ENCODE measurements at places on chromosomes 6 and 20.

- DNase-seq, result no peak
Measured at GRCh38 chr6:127459231-127459641, at the start of gene KIAA0408. TSS of gene KIAA0408 (minus strand) at chr6:127459389. CDS start at chr6:127453981, 5,408 bp downstream.

DNA sequence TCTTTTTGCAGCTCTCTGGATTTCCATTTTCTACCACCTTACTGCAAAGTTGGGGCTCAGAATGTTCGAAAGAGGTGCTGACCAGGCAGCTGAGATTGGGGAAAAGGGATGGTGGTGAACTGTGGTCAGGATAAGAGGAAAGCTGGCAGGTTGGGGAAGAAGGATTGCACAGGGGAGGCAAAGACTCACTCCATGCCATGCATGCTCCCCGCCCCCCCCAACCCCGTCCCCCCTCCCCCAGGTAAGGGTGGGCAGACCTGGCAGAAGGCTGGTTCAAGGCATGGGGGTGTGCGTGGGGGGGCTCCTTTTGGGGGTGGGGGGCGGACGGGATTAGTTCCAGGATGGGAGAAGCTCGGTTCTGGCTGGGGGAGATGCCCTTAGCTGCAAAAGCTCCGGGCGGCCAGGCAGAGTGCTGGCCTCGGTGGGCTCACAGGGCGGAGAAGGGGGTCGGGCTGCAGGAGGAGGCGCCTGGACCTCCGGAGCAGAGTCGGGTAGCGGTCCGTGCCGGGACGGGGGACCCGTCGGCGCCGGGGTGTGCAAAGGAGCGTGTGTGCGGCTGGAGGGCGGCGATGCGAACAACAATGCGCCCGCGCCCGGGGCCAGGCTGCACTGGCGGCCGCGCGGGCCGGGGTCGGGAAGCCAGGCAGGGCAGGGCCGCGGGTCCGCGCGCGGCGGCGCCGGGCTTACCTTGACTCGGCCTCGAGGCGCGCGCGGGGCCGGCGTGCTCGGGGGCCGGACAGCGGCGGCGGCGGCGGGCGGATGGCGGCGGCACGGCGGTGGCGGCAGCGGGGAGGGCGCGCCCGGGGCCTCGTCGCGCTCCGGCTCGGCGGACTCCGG is 880 bp downstream of the ADNP start:
- DNase-seq, result no peak

- DNase-seq, result no peak
Measured at GRCh38 chr6:124055963-124056362, 252.3 kb downstream of the NKAIN2 start.

- no peak for DNase-seq
Measured at GRCh38 chr20:36562724-36563123, 10.7 kb upstream of the TGIF2 start.

DNA sequence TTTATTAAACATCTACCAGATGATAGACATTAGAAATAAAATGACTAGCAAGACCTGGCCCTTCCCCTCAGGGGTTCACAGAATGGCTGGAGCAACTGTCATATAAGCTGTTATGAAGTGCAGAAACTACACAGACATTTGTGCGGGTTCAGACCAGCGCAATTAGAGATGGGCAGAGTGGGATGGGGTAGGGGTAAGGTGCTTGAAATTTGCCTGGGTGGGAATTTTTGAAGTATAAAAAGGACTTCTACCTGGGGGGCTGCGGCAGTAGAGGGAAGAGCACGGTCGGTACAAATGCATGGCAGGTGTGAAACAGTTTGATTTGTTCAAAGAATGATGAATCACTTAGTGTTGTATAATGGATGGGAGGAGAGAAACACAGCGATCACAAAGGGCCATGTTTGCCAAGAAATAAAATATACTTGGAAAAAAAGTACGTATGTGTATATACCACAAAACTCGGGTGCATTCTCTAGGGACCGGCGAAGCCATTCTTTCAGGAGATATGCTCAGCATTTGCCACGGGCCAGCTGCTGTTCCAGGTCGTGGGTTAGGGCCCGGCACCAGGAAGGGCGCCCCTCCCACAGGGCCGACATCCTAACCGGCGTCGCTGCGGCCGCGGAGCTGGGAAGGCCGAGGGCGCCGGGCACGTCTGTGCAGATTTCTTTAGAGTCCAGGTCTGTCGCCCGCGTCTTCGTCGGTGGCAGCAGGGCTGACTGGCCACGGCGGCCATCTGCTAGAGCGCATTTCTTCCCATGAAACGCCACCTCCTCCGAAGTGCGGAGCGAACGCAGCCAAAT is 809 bp upstream of the NOL7 start:
- no peak for DNase-seq

- no peak for DNase-seq
Measured at GRCh38 chr6:54921891-54922290, 75.3 kb downstream of the FAM83B start.

DNA sequence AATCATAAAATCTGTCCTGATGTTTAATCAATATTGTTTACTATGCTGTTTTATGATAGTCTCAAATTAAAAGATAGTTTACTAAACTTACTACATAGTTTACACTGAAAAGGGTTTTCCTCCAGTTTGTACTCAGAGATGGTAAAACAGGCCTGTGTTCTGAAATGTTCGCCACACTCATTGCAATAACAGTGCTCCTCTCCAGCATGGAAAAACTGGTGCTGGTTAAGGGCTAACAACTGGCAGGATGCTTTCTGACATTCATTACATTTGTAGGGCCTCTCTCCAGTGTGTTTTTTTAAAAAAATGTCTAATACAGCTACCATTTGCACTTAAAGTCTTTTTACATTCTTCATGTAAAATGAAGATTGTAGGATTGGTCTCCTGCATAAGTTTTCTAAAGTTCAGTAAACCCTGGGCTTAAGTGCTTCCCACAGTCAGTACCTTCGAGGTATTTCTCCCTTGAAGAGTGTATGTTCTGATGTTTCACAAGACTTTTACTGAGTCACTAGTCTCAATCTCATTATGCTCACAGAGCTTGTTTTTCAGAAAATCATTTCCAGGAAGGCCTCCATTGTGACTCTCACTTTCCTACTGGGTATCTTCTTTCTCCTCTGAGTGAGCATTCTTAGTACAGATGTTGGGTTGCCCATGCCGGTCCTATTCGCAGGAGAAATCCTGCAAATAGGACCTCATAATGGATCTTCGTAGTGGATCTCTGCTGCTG is 8.7 kb upstream of the ZSCAN12 start:
- no peak for DNase-seq

- no peak for DNase-seq
Measured at GRCh38 chr20:40959325-40960092, 69.1 kb upstream of the TOP1 start.

- no peak for DNase-seq
Measured at GRCh38 chr6:5776706-5777390, 229.9 kb downstream of the NRN1 start.

DNA sequence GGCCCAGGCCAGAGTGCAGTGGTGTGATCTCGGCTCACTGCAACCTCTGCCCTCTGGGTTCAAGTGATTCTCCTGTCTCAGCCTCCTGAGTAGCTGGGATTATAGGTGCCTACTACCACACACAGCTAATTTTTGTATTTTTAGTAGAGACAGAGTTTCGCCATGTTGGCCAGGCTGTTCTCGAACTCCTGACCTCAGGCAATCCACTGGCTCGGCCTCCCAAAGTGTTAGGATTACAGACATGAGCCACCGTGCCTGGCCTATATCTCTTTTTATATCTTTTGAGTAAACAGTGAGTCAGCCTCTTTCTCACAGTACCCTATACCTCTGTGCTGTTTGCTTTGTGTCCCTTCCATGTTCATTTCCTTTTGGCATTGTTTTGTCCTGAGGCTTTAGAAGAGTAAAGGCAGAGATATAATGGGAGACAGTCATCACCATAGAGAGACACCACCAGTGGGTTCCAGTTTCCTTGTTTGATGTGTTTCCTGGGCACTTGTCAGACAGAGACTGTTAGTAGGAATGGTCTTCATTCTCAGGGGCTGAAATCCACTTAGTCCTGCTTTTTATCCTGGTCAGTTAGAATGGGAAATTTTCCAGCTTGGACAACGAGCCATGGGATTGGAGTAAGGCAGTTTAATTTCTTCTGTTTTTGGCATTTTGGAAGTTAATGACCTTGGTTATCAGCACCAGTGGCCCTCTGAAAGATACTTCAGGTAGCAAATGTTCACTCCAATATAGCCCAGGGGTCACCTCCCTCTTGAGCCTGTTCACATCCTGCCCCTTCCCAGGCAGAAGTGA is 32.2 kb upstream of the ASXL1 start:
- no peak for DNase-seq

GRCh38 chr6:16324184-16324583 is 85.8 kb downstream of the GMPR start:
- no peak for DNase-seq

DNA sequence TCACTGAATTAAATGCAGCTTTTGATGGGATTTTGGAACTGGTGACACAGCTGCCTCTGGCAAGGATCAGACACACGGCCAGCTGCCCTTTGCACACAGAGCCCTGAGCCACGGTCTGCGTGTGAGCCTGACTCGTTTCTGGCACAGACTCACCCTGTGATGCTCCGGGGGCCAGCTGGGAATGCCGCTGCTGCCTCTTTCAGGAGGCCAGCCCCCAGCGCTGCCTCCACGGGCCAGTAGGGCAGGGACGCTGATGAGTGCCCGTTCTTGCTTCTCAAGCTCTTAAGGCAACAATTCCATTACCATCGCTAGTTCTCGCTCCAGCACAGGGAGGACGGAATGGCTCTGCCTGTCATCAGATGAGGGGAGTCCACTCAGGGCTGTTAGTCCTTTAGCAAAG is 61.6 kb downstream of the IRF4 start:
- DNase-seq, result no peak

DNA sequence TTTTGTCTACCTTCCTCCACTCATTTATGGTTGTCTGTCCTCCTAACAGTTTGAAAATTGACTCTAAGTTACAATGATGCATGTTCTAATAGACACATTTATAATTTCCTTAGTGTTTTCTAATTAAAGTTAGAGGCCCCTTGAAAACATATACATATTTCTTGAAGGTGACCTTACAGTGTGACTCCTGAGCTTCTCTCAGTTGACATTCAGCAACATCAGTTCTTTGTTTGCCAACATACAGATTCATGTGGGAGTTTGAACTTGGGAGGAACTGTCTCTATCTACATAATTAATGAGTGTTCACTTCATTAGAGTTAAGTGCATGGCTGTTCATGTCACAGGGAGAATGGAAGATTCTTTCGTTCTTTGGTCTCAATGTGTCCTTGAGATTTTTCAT is 658.2 kb downstream of the GRIK2 start:
- DNase-seq, result no peak

DNA sequence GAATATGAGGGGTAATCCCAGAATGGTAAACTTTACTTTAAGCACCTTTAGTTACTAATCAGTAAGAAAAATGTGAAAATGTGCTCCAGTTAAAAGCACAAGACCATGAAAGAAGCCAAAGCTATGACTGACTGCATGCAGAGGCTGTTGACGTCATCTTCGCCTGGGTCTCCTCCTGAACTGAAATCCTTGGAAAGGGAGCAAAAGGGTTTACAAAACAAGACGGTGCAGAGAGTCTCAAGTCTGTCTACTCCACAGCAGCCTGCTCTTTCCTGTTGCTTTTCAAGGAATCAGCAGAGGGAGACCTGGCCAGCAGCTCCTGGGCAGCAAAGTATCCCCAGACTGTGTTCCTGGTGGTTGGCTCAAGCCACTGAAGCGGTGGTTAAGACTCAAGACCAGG is 10.2 kb downstream of the FKBP1A start:
- no peak for DNase-seq

- DNase-seq, result no peak
Measured at GRCh38 chr6:47836046-47836445, 54.2 kb downstream of the OPN5 start.

DNA sequence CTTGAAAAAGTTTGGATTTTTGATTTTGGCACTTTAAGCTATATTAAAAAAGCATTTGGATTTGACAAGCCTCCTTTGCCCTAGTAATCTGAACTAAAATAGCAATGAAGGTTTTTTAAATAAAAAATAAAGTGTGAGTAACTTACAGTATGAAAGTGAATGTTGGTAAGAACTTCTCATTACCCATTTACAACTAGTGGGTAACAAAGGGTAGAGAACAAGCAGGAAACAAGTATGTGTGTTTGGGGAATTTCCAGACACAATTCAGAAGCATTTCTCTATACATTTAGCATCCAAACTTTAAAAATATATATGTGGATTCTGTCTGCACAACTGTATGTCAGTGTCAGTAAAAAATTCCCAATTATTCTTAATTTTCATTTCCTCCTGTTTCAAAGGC is 2.9 kb downstream of the TMEM30A start:
- no peak for DNase-seq

DNA sequence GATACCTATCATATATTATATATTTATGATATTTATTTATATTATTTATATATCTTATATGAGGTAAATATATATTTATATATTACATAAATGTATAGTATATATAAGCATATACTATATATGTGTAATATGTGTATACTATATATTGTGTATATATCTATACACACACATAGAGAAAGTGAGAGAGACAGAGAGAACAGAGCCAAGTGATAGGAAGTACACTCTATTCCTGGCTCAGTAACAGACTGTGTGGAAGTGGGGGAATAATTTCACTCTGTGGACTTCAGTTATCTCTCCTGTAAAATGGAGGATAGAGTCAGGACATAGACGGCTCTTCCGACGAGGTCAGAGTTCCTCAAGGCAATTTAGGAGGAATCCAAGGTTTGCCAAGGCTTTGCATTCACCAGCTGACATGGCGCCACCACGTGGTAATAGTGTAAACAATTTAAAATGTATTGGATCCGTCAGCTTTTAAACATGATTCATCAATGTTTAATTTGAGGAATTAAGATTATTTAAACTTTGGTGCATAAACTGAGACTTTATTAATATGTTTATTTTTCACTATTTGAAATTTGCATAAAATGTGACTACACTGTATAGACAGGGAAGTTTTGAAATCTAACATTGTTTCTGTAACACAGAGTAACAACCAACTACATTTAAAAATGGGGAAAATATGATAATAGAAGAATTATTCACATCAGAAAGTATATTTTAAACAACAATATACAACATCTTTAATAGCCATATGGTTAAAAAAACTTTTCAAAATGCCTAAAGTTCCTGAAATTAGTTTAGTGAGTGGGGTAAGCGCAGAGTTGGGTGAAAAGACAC is 75.4 kb upstream of the TMEM244 start:
- DNase-seq, result peak; percentile 46

DNA sequence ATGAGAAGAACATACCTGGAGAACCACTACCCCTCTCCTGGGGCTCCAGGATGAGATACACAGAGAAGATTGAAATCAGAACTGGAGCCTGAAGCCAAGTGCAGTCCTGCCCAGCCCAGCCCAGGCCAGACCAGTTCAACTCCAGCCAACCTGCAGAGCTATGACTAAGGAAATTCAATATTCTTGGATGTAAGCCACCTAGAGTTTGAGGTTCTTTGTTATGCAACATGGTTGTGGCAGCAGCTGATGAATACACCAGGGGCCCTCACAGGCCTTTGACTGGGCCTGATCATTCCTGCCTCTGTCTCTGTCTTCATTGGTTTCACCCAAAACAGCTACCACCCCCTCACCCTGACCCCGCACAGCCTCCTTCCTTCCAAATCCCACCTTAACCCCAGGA is 167.8 kb downstream of the LRFN2 start:
- DNase-seq, result no peak

DNA sequence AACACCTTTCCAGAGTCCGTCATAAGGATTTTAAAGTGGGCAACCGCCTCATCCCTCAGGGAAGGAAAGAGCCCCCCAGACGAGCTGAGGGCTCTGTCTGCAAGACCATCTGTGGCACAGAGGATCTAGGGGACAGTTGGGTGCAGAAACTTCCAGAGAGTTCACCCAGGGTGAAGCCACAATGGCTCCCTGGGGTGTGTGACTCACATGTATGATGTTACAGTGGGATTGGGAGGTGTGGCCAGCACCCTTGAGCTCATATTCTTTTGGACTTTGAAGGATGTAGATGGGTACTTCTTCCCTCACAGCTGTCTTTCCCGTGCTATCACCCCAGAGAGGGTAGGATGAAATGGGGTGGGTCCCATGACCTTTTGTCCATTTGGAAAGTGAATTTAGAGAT is 95.5 kb downstream of the NCR2 start:
- DNase-seq, result no peak
